Activated CD8-positive, alpha-beta memory T cell treated with anti-CD3 and anti-CD28 coated beads, Interleukin-2, amount 50 U/mL, for 4 hours (primary cell): ENCODE measurements at places on chromosomes 6 and 20.

- DNase-seq: peak; percentile 92
Observed at GRCh38 chr6:7589949-7590917, at the start of gene SNRNP48. SNRNP48 (plus strand) TSS chr6:7590198; CDS start chr6:7590258, 60 bp downstream.

- DNase-seq: no peak
Observed at GRCh38 chr6:72946774-72947173, 278.5 kb downstream of the KHDC1L start.

- no peak for DNase-seq
Observed at GRCh38 chr6:44548319-44548718, 160.8 kb downstream of the CDC5L start.

GRCh38 chr6:12818324-12818723 lies 101.8 kb downstream of the PHACTR1 start:
- no peak for DNase-seq

GRCh38 chr6:118551063-118552053 lies 3.3 kb downstream of the PLN start:
- no peak for DNase-seq

- DNase-seq: no peak
Observed at GRCh38 chr6:118280210-118280609, 267.9 kb upstream of the PLN start.

DNA sequence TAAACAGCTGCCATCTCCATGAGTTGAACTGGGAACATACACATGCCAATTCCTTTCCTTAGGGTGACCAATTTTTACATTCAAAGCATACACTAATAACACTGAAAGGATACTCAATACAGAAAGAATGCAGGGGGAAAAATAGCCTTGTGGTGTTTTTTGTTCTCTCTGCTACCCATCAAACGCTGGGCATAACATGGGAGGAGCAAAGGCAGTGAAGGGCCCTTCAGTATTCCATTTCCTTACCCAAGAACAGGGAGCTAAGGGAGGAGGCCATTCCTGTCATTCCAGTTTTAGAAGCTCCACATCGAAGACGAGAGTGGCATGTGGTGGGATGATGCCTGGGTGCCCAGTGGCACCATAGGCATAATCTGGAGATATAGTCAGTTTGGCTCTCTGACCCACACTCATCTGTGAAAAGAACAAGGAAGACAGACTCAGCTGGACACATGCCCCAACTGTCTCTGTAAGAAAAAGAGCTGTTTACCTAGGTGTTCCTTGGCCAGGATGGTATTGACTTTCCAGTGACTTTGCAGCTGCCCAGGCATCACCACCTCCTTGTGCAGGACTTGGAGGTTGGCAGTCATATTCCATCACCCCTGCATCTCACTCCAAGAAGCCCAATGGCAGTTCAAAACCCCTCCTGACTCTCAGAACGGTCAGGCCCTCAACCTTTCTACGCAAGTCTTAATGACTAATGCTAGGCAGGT lies 20.9 kb downstream of the FKBP1A start:
- no peak for DNase-seq

- DNase-seq: no peak
Observed at GRCh38 chr20:34604980-34605788, 46.7 kb downstream of the MAP1LC3A start.

- no peak for DNase-seq
Observed at GRCh38 chr6:101203664-101204063, 189.8 kb upstream of the GRIK2 start.

DNA sequence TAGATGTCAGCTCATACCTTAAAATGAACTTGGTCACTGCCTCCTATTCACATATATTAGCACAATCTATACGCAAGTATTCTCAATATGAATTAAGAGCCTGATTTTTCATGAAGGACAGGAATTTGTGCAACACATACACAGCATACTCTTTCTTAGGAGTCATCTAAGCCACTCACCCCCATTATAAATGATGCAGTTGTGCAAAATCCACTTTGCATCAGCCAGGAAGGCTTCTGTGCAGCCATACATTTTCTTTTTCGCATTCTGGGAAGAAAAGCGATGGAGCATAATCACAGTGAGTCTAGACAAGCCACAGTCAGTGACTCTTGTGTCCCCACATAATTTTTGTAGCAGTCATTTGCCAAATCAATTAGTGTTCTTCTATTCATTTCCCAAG lies 66.5 kb downstream of the ZMYND8 start:
- DNase-seq: no peak

GRCh38 chr20:58003525-58003924 lies 224.9 kb downstream of the ANKRD60 start:
- no peak for DNase-seq

DNA sequence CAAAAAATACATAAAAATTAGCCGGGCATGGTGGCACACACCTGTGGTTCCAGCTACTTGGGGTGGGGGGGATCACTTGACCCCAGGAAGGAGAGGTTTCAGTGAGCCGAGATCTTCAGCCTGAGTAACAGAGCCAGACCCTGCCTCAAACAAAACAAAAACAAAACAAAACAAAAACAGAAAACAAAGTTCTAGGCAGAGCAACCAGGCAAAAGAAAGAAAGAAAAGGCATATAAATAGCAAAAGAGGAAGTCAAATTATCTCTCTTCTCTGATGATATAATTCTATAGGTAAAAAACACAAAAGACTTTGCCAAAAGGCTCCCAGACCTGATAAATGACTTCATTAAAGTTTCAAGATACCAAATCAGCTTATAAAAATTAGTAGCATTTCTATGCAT lies 446.9 kb downstream of the HAO1 start:
- no peak for DNase-seq

- DNase-seq: no peak
Observed at GRCh38 chr6:62367601-62368000, 81.6 kb upstream of the KHDRBS2 start.

- peak; percentile 87 for DNase-seq
Observed at GRCh38 chr6:2853769-2854395, 12.2 kb upstream of the SERPINB1 start.

DNA sequence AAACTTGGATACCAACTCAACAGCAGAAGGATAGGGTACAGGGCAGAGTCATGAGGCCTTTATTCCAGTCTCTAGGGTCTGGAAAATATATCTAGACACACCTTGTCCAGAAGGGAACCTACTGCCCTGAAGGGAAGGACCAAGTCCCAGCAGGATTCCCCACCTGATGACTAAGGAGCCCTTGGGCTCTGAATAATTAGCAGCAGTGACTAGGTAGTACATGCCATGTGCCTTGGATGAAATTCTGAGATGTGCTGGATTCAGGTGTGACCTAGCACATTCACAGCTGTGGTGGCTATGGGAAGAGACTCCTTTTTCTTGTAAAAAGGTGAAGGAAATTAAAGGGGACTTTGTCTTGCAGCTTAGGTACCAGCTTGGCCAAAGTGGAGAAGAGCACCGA lies 364.3 kb upstream of the PTCHD4 start:
- no peak for DNase-seq

DNA sequence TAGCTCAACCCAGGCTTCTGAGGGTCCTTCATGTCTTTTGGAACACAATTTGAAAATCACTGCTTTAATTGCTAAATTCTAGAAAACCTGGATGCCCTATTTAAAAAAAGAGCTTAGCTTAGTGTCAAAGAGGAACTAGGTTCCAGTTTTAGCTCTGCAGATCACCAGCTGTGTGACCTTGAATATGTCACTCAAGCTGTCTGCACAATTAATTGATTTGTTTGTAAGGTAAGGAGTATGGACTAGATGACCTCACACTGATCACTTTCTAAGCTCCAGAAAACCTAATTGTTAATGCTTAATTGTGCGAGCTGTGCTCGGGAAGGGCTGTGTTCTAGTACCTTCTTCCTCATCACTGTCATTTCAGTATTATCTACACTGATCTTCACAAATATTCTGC lies 26.2 kb downstream of the UTRN start:
- DNase-seq: no peak

- DNase-seq: no peak
Observed at GRCh38 chr20:8530022-8530421, 398.0 kb downstream of the PLCB1 start.

- DNase-seq: no peak
Observed at GRCh38 chr6:87923389-87924050, 124.1 kb upstream of the SPACA1 start.

GRCh38 chr6:21219241-21219640 lies 374.3 kb upstream of the SOX4 start:
- DNase-seq: no peak

GRCh38 chr20:2838847-2839671 lies 1.4 kb downstream of the PCED1A start:
- no peak for DNase-seq

DNA sequence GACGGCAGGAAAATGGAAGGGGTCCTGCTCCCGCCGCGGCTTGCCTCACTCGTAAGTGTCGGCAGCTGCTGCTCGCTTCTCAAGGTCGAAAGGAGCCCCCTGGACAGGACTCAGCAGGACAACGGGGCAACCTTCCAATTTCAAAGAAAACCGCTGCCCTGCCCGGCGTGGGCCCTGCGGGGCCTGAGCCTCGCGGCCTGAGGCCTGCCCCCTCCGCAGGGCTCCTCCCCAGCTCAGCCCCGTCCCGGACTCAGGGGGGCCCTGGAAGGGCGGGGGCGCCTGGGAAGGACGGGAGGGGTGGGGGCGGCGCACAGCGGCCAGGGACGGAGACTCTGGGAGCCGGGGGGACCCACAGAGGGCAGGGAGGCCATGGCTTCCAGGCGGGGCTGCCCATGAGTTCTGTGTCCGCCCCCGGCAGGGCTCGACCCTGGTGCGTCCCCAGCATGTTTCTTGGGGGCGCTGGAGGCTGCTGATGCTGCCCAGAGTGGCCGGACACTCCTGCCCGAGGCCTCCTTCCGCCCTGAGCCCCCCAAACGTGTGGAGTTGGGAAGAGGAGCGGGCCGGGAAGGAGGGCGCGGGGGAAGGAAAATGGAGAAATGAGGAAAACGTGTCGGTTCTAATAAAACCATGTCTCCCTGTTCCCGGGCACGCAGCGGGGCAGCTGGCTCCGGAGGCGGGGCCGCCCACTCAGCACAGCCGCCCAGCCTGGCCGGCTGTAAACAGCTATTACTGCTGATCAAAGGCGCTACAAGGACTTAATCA lies 114.6 kb downstream of the DLL1 start:
- no peak for DNase-seq

DNA sequence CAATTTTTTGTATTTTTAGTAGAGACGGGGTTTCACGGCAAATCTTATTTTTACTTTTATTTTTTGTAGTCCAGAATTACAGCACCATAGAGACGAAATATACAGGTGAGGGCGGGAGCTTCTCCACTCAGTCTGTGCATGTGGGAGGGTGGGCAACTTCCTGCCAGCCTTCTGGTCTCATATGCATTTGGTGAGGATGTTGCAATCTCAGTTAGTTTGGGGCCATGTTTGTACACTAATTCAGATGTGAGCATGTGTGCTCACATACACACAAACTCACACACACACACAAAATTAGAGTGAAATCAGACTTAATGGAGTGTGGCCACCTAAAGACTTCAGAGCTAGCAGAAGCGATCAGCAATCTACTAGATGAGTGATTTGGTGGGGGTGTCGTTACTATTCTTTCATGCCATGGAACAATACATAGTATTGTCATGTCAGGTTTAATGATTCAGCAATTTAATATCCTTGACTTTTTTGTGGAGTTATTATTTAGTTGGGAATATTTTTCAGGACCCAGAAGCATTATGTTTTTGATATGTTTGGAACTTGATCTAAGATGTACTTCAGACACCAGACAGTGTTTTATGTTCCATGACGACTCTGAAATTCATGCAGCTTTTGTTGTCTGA lies 78.0 kb upstream of the BMP2 start:
- DNase-seq: no peak

- DNase-seq: no peak
Observed at GRCh38 chr6:161237176-161237575, 36.7 kb downstream of the AGPAT4 start.

DNA sequence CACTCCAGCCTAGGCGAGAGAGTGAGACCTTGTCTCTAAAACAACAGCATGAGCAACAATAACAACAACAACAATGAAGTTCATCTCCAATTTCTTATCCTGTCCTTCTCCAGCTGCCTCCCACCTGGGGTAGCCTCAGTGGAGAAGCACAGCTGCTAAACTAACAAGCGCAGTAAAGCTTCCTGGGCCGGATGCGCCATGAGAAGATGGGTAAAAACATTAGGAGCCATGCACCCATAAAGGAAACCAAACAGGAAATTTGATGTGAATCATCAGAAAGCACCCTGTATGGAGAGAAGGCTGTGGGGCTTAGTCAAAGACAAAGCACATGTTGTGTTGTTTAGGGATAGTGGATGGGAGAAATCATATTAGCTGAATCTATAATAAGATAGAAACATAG lies 61.1 kb upstream of the CCN6 start:
- peak; percentile 41 for DNase-seq

DNA sequence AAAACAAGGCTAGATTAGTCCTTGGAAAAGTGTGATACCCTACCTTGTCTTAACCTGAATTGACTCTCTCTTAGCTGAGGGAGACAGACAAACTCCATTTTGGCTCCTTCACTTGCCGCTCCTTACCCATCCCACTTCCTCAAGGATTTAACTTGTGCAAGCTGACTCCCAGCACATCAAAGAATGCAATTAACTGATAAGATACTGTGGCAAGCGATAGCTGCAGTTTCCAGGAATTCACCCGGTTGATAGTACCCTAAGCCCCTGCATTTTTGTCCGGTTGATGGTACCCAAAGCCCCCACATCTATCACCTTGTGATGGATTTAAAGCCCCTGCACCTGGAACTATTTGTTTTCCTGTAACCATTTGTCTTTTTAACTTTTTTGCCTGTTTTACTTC lies 1.9 kb upstream of the SERINC3 start:
- no peak for DNase-seq

GRCh38 chr20:1832634-1833033 lies 62.6 kb upstream of the SIRPA start:
- no peak for DNase-seq

- DNase-seq: no peak
Observed at GRCh38 chr6:56293781-56294180, 46.4 kb upstream of the COL21A1 start.

- DNase-seq: no peak
Observed at GRCh38 chr6:84568971-84569370, 195.4 kb downstream of the TBX18 start.

DNA sequence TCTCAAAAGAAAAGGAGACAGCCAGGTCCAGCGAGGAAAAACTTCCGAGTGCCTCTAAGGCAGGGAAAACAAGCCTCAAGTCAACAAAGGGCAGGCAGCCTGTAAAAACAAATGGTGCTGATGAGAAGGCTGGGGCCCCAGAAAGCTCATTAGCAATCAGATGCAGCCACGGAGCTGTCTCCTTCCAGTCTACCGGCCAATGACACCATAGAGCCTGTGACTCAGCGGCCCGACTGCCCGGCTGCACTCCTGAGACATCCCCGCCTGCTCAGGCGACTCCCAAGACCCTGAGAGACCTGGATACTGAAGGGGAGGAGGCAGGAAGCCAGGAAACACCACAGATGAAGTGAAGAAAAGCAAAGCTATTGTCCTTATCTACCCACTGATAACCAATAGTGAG lies 120.1 kb upstream of the HDDC2 start:
- DNase-seq: no peak
